ENCODE measurements at places on chromosomes 13 and 19.
A peak's percentile ranks its signal among the peaks of the same experiment; 100 is the strongest.

DNA sequence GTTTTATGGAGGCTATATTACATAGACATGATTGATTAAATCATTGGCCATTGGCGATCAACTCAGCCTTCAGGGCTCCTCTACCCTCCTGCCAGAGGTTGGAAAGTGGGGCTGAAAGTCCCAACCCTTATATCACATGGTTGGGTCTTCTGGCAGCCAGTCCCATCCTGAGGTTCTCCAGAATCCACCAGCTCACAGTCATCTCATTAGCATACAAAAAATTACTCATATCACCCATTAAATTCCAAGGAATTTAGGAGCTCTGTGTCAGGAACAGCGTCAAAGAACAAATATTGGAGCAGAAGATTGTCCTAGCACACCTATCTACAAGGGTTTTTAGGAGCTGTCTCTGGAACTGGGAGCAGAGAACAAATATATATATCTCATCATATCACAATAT lies 39.4 kb upstream of the FARP1 start:
- H3K4me3 ChIP-seq, result no peak overlapping the region
- no peaks in the 10 kb centered on the region for H3K4me1 ChIP-seq
- H3K27ac ChIP-seq, result no peak overlapping the region
- no peaks in the 10 kb centered on the region for H3K36me3 ChIP-seq
- H3K27me3 ChIP-seq, result no peaks in the 10 kb centered on the region
- DNase-seq, result no peak

DNA sequence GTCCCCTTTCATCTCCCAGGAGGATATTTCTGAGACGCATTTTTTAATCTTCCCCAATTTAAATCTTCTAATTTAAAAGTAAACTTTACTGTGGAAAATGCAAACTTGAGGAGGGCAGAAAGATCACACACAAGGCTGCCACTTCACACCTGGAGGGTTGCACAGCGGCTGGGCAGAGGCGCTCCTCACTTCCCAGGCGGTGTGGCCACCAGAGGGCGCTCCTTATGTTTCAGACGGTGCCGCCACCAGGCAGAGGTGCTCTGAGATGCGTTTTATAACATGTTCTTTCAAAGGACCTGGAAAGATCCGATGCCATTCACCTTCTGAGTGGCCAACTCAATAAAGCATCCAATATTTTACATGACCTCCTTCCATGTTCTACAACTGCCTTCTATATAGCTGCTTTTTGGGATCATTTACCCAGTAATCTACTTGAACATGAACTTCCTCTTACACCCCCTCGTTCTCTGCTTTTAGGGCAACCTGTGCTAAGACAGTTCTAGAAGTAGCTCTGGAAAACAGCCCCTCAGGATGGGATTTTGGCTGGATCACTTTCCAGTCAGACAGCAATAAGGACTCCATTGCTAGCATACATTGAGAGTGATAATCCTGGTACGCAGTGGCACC lies 14.8 kb upstream of the MTUS2 start:
- DNase-seq, result no peak
- H3K4me3 ChIP-seq, result no peak overlapping the region

GRCh38 chr13:87207280-87208003 lies 463.7 kb upstream of the SLITRK5 start:
- no peaks in the 10 kb centered on the region for H3K4me1 ChIP-seq
- no peaks in the 10 kb centered on the region for H3K27me3 ChIP-seq
- no peak overlapping the region for H3K4me3 ChIP-seq
- H3K27ac ChIP-seq, result no peak overlapping the region

- no peak overlapping the region for H3K27ac ChIP-seq
- no peak overlapping the region for H3K4me3 ChIP-seq
- H3K4me1 ChIP-seq, result peaks cover 65% of the 10 kb centered on the region
- H3K27me3 ChIP-seq, result no peaks in the 10 kb centered on the region
- peaks cover 23% of the 10 kb centered on the region for H3K36me3 ChIP-seq
Measured at GRCh38 chr13:51594432-51594831, 10.2 kb downstream of the WDFY2 start.

GRCh38 chr13:93477238-93477637 lies 250.6 kb downstream of the GPC6 start:
- H3K4me1 ChIP-seq, result peaks cover 15% of the 10 kb centered on the region
- H3K27ac ChIP-seq, result no peak overlapping the region
- H3K27me3 ChIP-seq, result no peaks in the 10 kb centered on the region
- H3K36me3 ChIP-seq, result no peaks in the 10 kb centered on the region
- H3K4me3 ChIP-seq, result no peak overlapping the region

DNA sequence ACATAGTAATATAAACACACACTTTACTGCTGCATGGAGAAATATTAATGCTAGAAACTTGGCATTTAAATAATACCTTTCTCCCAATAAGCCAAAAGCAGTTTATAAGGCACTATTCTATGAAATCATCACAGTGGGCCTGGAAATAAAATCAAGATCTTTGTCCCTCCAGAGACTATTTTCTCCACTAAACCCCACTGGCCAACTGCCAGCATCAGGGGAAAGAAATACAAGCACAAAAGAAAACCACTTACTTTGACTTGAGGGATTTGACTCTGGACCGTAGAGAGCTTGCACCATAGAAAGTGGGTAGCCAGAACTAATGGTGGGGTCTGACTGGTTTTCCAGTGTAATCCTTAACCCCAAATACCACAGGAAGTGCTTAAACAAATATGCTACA lies 71.9 kb downstream of the DCLK1 start:
- no peak overlapping the region for H3K27ac ChIP-seq
- no peaks in the 10 kb centered on the region for H3K36me3 ChIP-seq
- H3K4me3 ChIP-seq, result no peak overlapping the region
- H3K4me1 ChIP-seq, result no peaks in the 10 kb centered on the region
- H3K27me3 ChIP-seq, result no peaks in the 10 kb centered on the region

GRCh38 chr19:10260141-10260584 lies 8.1 kb downstream of the MRPL4 start:
- peaks cover 11% of the 10 kb centered on the region for H3K4me1 ChIP-seq
- no peaks in the 10 kb centered on the region for H3K27me3 ChIP-seq
- no peak overlapping the region for H3K4me3 ChIP-seq
- H3K27ac ChIP-seq, result peak overlapping the region; percentile 25

DNA sequence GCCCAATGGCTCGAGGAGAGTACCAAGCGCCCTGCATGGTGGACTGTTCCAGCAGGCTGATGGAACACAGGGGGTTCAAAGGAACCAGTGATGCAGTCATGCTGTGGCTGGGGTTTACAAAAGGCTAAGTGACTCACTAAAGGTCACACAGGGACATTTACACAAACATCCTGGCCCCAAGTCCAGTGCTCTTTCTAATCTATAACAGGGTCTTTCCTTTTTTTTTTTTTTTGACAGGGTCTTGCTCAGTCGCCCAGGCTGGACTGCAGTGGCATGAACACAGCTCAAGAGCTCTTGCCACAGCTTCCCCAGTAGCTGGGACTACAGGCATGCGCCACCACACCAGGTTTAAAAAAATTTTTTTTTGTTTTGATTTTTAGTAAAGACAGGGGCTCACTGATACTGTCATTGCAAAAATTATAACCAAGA lies 2.8 kb upstream of the SLC25A15 start:
- no peaks in the 10 kb centered on the region for H3K4me1 ChIP-seq
- no peaks in the 10 kb centered on the region for H3K27me3 ChIP-seq
- no peak overlapping the region for H3K27ac ChIP-seq
- H3K36me3 ChIP-seq, result no peaks in the 10 kb centered on the region
- H3K4me3 ChIP-seq, result no peak overlapping the region

GRCh38 chr13:80040981-80041317 lies 300.0 kb downstream of the SPRY2 start:
- peak overlapping the region; percentile 81 for H3K27ac ChIP-seq
- H3K4me3 ChIP-seq, result no peak overlapping the region
- H3K36me3 ChIP-seq, result no peaks in the 10 kb centered on the region

- peaks cover 47% of the 10 kb centered on the region for H3K36me3 ChIP-seq
- peak overlapping the region; percentile 93 for H3K4me3 ChIP-seq
- DNase-seq, result no peak
- no peak overlapping the region for H3K27ac ChIP-seq
Measured at GRCh38 chr13:19960653-19960976, 2.1 kb downstream of the ZMYM2 start.

DNA sequence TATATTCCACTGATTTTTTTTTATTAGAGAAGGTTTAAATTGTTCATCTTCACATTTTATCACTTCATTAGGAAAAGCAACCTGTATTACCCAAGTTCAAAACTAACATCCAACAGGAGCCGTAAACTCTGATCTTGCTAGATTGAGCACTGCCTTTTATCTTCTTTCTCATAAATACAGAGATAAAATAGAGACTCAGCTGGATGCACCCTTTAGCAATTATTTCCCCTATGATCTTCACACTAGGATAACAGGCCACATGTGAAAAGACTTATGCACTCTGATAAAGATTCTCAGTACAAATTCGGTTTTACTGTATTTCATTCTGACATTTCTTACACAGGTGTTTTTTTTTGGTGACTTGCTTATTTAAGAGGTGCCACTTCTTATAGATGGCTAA lies 2438.2 kb upstream of the PCDH20 start:
- no peaks in the 10 kb centered on the region for H3K4me1 ChIP-seq
- no peaks in the 10 kb centered on the region for H3K36me3 ChIP-seq
- DNase-seq, result no peak
- no peak overlapping the region for H3K27ac ChIP-seq
- no peaks in the 10 kb centered on the region for H3K27me3 ChIP-seq

- no peak overlapping the region for H3K4me3 ChIP-seq
- DNase-seq, result no peak
- H3K27ac ChIP-seq, result peak overlapping the region; percentile 78
- peaks cover 13% of the 10 kb centered on the region for H3K36me3 ChIP-seq
- H3K4me1 ChIP-seq, result peaks cover 10% of the 10 kb centered on the region
Measured at GRCh38 chr19:49932731-49933131, 3.4 kb upstream of the NUP62 start.

- no peak overlapping the region for H3K27ac ChIP-seq
- H3K27me3 ChIP-seq, result no peaks in the 10 kb centered on the region
- no peak for DNase-seq
- no peak overlapping the region for H3K4me3 ChIP-seq
- H3K36me3 ChIP-seq, result no peaks in the 10 kb centered on the region
Measured at GRCh38 chr13:47046706-47047105, 149.9 kb upstream of the HTR2A start.

GRCh38 chr19:15124572-15125231 lies 17.5 kb downstream of the SYDE1 start:
- no peak for DNase-seq
- H3K4me1 ChIP-seq, result peaks cover 4% of the 10 kb centered on the region
- H3K27ac ChIP-seq, result peak overlapping the region; percentile 49
- peak overlapping the region; percentile 68 for H3K4me3 ChIP-seq
- H3K27me3 ChIP-seq, result no peaks in the 10 kb centered on the region

- no peak for DNase-seq
- H3K36me3 ChIP-seq, result no peaks in the 10 kb centered on the region
- peaks cover 3% of the 10 kb centered on the region for H3K27me3 ChIP-seq
- no peak overlapping the region for H3K27ac ChIP-seq
Measured at GRCh38 chr13:100721885-100722512, 47.4 kb upstream of the TMTC4 start.

DNA sequence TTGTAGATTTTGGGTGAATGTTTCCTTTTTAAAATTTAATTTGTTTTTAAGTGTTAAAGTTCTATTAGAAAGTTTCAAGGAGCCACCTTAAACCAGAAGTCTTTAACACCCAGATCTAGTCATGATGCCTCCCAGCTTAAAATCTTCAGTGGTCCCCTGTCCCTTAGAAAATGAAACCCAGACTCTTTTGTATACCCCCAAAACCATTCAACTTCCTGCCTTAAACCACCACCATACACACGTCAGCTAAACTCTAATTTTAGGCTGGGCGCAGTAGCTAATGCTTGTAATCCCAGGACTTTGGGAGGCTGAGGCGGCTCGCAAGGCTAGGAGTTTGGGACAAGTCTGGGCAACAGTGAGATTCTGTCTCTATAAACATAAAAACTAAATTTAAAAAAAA lies 37.9 kb downstream of the N4BP2L1 start:
- no peaks in the 10 kb centered on the region for H3K4me1 ChIP-seq
- H3K36me3 ChIP-seq, result peaks cover 15% of the 10 kb centered on the region
- H3K27ac ChIP-seq, result no peak overlapping the region
- DNase-seq, result no peak
- no peak overlapping the region for H3K4me3 ChIP-seq

DNA sequence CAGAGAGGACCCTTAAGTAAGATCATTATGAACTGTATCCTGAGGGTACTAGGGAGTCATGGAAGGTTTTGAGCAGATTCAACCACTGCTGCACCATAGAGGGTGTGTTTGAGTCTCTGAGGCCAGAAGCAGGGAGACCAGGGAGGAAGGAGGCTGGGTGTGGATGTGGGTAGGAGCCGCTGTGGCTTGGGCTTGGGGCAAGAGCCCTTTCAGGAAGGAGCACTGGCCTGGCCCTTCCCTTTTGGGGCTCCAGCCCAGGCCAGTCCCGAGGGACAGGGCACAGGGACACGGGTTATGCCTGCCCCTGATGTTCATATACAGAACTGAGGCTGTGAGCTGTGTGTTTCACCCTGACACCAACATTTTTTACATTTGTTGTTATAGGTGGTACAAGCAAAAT lies 7.2 kb downstream of the CIC start:
- DNase-seq, result no peak
- no peak overlapping the region for H3K4me3 ChIP-seq
- peak overlapping the region; percentile 97 for H3K27ac ChIP-seq

GRCh38 chr19:38833092-38833425 lies 1.5 kb upstream of the ECH1 start:
- H3K27ac ChIP-seq, result no peak overlapping the region
- DNase-seq, result no peak
- no peak overlapping the region for H3K4me3 ChIP-seq
- H3K4me1 ChIP-seq, result peaks cover 27% of the 10 kb centered on the region
- H3K36me3 ChIP-seq, result peaks cover 50% of the 10 kb centered on the region
- no peaks in the 10 kb centered on the region for H3K27me3 ChIP-seq

- H3K4me3 ChIP-seq, result no peak overlapping the region
- no peaks in the 10 kb centered on the region for H3K27me3 ChIP-seq
- DNase-seq, result no peak
- no peak overlapping the region for H3K27ac ChIP-seq
- H3K4me1 ChIP-seq, result no peaks in the 10 kb centered on the region
- no peaks in the 10 kb centered on the region for H3K36me3 ChIP-seq
Measured at GRCh38 chr13:32147976-32148375, 116.4 kb downstream of the FRY start.

DNA sequence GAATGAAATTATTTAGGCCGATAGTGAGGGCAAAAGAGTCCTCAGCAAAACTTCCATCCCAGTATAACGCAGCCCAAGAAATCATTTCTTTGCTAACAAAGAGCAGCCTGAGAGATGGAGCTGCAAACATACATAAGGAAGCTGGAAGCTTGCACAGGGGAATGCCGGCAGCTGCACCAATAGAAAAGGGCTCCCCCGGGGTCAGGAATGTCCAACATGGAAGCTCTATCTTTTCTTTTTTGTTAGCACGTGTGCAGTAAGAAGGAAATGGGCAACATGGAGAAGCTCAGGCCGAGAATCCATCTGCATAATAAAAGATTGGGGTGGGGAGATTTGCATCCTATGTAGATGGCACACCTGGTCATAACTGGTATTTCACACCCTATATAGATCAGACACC lies 1363.5 kb upstream of the PCDH20 start:
- H3K4me1 ChIP-seq, result no peaks in the 10 kb centered on the region
- no peak overlapping the region for H3K27ac ChIP-seq
- no peak for DNase-seq
- H3K27me3 ChIP-seq, result no peaks in the 10 kb centered on the region

GRCh38 chr13:26459276-26460131 lies 98.0 kb upstream of the WASF3 start:
- no peaks in the 10 kb centered on the region for H3K36me3 ChIP-seq
- no peak for DNase-seq
- no peaks in the 10 kb centered on the region for H3K4me1 ChIP-seq
- H3K27me3 ChIP-seq, result no peaks in the 10 kb centered on the region
- no peak overlapping the region for H3K27ac ChIP-seq

All from RWPE2 (cell line).